ENCODE measurements at places on chromosomes 2 and 18. TPM values are rescaled to one million over a fixed set of nuclear protein-coding genes. Genes with fewer than 3 reads are reported as not detected.

The ERICH2 gene
- not detected for total RNA-seq

DNA sequence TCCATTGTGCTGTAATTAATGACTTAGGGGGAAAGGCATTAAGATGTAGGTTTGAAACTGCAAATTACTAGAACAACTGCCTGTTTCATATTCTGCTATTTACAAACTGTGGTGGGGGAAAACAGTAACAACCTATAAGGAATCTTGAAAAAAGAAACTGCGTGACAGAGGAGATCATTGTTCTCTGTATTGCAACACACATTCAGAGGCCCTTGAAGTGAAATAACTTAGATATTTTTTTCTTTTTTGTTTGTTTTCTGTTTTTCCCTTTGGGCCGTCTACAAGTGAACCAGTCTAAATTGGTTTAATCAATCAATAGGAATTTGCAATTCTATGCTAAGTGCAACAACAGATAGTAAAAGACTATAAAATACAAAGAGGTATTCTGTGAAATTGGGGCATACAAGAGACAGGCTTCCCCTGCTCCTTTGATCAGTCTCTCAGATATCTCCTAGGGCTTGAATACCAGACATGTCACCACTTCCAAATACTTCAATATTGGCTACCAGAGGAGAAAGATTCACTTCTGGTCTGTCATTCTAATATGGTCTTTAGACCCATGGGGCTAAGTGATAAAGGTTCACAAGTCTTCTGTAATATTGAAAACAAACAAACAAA lies 2055.1 kb upstream of the CELF4 start:
- no peak overlapping the region for H3K4me3 ChIP-seq
- H3K27me3 ChIP-seq, result no peaks in the 10 kb centered on the region
- peaks cover 4% of the 10 kb centered on the region for H3K4me1 ChIP-seq
- H3K36me3 ChIP-seq, result no peaks in the 10 kb centered on the region
- no peak for DNase-seq

- H3K27me3 ChIP-seq, result no peaks in the 10 kb centered on the region
- H3K4me3 ChIP-seq, result no peak overlapping the region
- H3K27ac ChIP-seq, result no peak overlapping the region
- H3K4me1 ChIP-seq, result no peaks in the 10 kb centered on the region
- no peak for DNase-seq
- no peaks in the 10 kb centered on the region for H3K36me3 ChIP-seq
Measured at GRCh38 chr2:63712748-63713147, 124.0 kb downstream of the MDH1 start.

DNA sequence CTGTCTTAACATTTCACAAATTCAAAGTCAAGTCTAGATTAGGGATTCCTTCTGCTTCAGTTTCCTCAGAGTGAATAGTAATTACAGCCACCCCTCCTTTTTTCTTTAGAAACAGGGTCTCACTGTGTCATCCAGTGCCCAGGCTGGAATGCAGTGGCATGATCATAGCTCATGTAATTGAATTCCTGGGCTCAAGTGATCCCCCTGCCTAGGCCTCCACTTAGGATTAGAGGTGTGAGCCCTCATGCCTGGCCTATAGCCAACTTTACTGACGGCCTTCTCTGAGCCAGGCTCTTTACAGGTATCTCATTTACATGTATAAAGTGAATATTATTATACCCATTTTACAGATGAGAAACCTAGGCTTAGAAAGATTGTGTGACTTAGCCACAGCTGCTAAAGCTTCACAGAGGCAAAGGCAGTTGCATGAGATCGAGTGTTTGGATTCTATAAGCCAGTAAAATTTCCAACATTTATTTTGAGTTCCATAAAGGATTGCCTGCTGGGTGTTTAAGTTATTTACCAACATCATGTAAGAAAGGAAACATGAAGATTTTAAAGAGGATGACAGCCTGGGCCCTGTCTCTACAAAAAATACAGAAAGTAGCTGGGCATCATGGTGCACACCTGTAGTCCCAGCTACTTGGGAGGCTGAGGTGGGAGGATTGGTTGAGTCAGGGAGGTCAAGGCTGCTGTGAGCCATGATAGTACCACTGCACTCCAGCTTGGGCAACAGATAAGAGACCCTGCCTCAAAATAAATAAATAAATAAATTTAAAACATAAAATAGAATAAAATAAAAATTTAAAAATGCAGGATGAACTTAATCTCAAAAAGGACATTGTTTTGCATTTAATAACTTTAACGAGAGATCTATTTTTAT lies 1.8 kb downstream of the ENOSF1 start:
- H3K4me3 ChIP-seq, result no peak overlapping the region
- DNase-seq, result peak; percentile 49
- H3K27ac ChIP-seq, result peak overlapping the region; percentile 90
- H3K27me3 ChIP-seq, result no peaks in the 10 kb centered on the region
- no peaks in the 10 kb centered on the region for H3K36me3 ChIP-seq

DNA sequence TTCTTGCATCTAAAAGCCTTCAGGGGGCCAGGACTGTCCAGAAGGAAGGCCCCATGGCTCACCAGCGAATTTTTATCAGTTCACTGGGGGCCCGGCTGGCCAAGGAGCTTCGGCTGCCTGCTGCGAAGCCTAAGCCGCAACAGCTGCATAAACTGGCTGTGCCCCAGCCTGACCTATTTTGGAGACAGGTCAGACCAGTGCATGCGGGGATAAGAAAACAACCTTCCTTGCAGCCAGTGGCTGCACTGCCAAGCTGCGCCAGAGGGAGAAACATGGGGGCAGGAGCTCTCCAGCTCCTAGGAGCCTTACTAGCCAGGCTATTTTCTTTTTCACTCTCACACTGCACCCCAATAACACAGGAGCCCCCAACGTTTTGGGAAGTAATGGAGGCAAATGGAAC lies 15.2 kb downstream of the PAX3 start:
- no peak for DNase-seq
- no peaks in the 10 kb centered on the region for H3K36me3 ChIP-seq
- H3K4me3 ChIP-seq, result no peak overlapping the region
- H3K27me3 ChIP-seq, result peaks cover 18% of the 10 kb centered on the region
- no peak overlapping the region for H3K27ac ChIP-seq
- H3K4me1 ChIP-seq, result no peaks in the 10 kb centered on the region

DNA sequence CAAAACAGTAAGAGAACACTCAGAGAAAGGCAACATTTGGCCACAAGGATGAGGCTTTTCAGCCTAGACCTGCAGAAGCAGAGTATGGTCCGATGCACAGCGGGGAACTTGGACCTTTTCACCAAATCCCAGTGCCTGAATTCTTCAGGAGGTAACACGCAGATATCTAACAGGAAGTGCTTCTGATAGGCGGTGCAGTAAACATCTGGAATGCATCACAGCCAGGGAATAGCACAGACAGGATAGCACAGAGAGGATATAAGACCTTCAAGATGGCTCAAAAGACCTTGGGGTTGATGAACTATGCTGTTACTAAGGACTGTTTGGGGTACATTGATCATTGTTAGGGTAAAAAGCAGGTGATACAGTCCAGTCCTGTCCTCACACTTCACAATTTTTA lies 1.7 kb downstream of the TMEM127 start:
- peaks cover 13% of the 10 kb centered on the region for H3K36me3 ChIP-seq
- no peak overlapping the region for H3K4me3 ChIP-seq
- no peak for DNase-seq
- H3K27me3 ChIP-seq, result no peaks in the 10 kb centered on the region
- no peak overlapping the region for H3K27ac ChIP-seq

Data from thyroid gland (tissue), 4 donors.